Heart left ventricle (tissue), 16 donors: ENCODE measurements at places on chromosomes 5 and 9. TPM values are rescaled to one million over a fixed set of nuclear protein-coding genes. Genes with fewer than 3 reads are reported as not detected.

- peak; percentile 39 for DNase-seq
These were observed 2.7 kb downstream of the GCNT4 start for GRCh38 chr5:75049456-75050351.

- DNase-seq = no peak
These were observed 85.4 kb downstream of the HSD17B4 start for GRCh38 chr5:119537704-119538103.

- DNase-seq = no peak
These were observed 633.5 kb downstream of the DTWD2 start for GRCh38 chr5:118354797-118355196.

GRCh38 chr9:137146527-137146918, 7.6 kb downstream of the GRIN1 start:
- DNase-seq = peak; percentile 49

The MEGF10 gene
- polyA plus RNA-seq = 0.04 TPM

The OR1Q1 gene
- not detected for polyA plus RNA-seq
